ENCODE measurements at places on chromosomes 11 and 22. TPM values are rescaled to one million over a fixed set of nuclear protein-coding genes. Genes with fewer than 3 reads are reported as not detected.

DNA sequence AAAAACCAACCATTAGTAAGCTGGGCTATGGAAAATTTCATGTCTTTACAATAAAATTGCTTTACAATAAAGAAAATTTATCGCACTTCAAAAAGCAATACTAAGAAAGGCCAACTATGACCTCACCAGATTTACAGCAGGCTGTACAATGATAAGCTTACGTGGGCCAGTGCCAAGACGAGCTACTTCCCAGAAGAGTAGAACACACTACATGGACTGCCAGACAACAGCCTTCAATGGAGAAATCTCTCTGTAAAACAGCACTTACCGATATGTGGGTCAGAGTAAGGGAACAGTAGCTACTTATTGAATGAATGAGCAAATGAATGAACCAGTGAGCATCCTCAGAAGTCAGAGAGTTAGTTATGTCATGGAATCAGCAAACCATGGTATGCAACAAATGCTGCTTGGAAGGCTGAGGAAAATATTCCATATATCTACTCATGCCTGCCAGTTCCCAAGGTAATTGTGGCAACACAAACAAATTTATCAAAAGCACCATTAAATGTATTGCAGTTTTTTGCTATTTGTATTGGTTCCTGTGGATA lies 74.4 kb downstream of the SLC36A4 start:
- no peaks in the 10 kb centered on the region for H3K4me1 ChIP-seq
- DNase-seq = peak; percentile 55
- H3K36me3 ChIP-seq = no peaks in the 10 kb centered on the region
- H3K27me3 ChIP-seq = no peaks in the 10 kb centered on the region
- H3K27ac ChIP-seq = no peak overlapping the region

VPREB1 gene
- total RNA-seq = not detected

GRCh38 chr11:1744137-1744886 lies 6.1 kb downstream of the IFITM10 start:
- H3K36me3 ChIP-seq = no peaks in the 10 kb centered on the region
- peaks cover under 1% of the 10 kb centered on the region for H3K4me1 ChIP-seq
- peaks cover 3% of the 10 kb centered on the region for H3K27me3 ChIP-seq
- no peak overlapping the region for H3K4me3 ChIP-seq
- H3K27ac ChIP-seq = no peak overlapping the region

DNA sequence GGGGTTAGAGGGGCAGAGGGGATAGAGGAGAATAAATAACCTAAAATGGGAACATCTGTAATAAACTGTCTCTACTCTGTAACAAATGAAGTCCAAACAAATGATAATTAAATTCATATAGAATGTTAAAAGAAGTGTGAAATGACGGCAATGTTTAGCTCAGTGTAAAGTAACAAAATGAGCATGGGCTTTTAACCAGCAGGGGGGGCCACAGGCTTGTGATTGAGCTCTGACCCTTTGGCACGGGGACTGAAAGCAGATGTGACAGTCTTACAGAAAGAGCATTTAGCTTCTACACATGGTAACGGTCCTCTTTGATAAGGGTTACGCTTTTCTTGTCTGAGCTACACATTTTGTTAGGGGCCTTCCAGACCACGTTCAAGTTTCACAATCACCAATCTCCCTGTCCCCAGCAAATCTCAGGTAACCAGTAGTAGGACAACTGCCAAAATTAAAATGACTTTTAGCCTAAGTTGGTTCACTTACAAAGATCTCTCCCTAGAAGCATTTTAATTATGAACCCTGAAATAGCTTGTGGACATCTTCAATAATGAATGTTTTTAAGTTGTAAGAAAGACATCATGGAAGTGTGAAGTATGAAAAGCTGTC lies 262.5 kb downstream of the DCDC1 start:
- H3K36me3 ChIP-seq = no peaks in the 10 kb centered on the region
- H3K4me1 ChIP-seq = no peaks in the 10 kb centered on the region
- peak; percentile 18 for DNase-seq
- H3K27me3 ChIP-seq = no peaks in the 10 kb centered on the region

TPBGL gene
- not detected for total RNA-seq

DNA sequence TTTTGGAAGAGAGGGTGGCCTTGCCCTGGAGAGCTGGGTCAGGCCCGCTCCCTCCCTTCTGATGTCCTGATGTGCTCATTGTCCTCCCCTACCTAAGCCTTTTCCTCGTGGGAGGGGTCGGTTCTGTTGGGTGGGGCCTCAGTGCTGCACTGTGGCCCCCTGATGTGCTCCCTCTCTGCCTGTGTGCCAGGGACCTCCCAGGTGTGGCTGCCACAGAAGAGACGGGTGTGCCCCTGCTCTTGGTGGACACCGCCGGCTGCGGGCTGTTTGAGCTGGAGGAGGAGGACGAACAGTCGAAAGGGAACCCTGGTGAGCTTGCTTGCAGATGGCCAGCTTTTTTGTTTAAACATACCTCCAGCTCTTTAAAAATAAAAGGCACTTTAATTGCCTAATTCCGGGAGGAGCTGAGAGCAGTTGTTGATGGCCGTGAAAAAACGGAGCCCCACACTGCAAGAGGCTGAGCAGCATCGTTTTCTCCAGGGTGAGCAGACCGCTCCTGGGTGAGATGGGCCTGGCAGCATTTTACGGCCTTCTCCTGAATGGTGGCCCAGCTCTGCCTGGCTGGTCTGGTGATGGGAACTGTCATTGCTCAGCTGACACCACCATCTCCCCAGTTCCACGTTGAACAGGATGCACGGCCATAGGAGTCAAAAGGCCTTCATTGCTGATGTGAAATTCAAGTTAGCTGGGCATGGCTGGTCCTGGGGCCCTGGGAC lies 30.1 kb downstream of the IGHMBP2 start:
- DNase-seq = no peak
- no peak overlapping the region for H3K4me3 ChIP-seq
- H3K27me3 ChIP-seq = no peaks in the 10 kb centered on the region
- H3K27ac ChIP-seq = no peak overlapping the region
- no peaks in the 10 kb centered on the region for H3K4me1 ChIP-seq
- H3K36me3 ChIP-seq = no peaks in the 10 kb centered on the region

DNA sequence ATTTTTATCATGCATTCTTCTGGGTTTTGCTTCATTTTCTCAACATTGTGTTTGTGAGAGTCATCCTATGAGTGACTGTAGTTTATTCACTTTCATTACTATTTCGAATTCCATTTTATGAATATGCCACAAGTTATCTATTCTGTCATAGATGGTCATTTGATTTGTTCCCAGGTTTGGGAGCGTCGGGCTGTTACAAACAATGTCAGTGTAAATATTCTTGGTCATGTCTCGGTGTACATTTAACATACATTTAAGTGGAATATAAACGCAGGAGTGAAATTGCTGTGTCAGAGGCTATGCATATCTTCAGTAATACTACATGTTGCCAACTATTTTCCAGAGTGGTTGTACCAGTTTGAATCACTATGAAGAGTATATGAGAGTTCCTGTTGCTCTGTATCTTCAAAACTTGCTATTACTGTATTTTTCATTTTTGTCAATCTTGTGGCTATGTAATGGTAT lies 2.4 kb downstream of the TRIM44 start:
- H3K27ac ChIP-seq = no peak overlapping the region
- H3K27me3 ChIP-seq = no peaks in the 10 kb centered on the region
- no peaks in the 10 kb centered on the region for H3K36me3 ChIP-seq
- no peak overlapping the region for H3K4me3 ChIP-seq
- DNase-seq = no peak
- H3K4me1 ChIP-seq = peaks cover 18% of the 10 kb centered on the region

DNA sequence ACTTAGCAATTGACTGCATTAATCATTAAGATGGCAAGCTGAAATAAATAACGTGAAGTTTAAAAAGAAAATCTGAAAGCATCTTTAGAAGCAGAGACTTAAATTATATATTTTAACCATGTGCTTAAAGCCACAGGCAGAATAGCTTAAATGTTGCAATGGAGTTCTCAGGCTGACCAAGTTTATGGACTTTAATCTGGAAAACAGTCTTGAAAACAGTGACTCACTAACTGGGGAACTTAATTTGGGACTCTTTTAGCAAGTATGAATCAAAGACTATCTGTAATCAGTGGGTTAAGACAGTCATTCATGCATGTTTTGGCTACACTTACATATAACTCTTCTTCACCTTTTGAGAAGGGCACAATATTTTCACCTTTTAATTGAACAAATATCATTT lies 12.6 kb upstream of the GLYATL1 start:
- no peaks in the 10 kb centered on the region for H3K36me3 ChIP-seq
- H3K27me3 ChIP-seq = no peaks in the 10 kb centered on the region
- no peak overlapping the region for H3K27ac ChIP-seq
- DNase-seq = no peak
- no peaks in the 10 kb centered on the region for H3K4me1 ChIP-seq
- H3K4me3 ChIP-seq = no peak overlapping the region

EHF gene
- 94.9 TPM for total RNA-seq

OR52A1 gene
- not detected for total RNA-seq

CASP1 gene
- total RNA-seq = 94.0 TPM

- no peak overlapping the region for H3K4me3 ChIP-seq
- DNase-seq = peak; percentile 81
- no peak overlapping the region for H3K27ac ChIP-seq
- H3K27me3 ChIP-seq = no peaks in the 10 kb centered on the region
Observed at GRCh38 chr11:43327987-43328386, 16.2 kb downstream of the API5 start.

- no peaks in the 10 kb centered on the region for H3K27me3 ChIP-seq
- H3K4me3 ChIP-seq = no peak overlapping the region
- H3K4me1 ChIP-seq = no peaks in the 10 kb centered on the region
- no peak for DNase-seq
Observed at GRCh38 chr11:72940417-72940816, 126.2 kb downstream of the ATG16L2 start.

MMP1 gene
- total RNA-seq = 1.4 TPM

GRCh38 chr11:100955318-100955717 lies 174.3 kb downstream of the PGR start:
- no peak overlapping the region for H3K27ac ChIP-seq
- H3K36me3 ChIP-seq = no peaks in the 10 kb centered on the region
- no peak for DNase-seq
- H3K4me3 ChIP-seq = no peak overlapping the region
- H3K4me1 ChIP-seq = no peaks in the 10 kb centered on the region
- H3K27me3 ChIP-seq = no peaks in the 10 kb centered on the region

DNA sequence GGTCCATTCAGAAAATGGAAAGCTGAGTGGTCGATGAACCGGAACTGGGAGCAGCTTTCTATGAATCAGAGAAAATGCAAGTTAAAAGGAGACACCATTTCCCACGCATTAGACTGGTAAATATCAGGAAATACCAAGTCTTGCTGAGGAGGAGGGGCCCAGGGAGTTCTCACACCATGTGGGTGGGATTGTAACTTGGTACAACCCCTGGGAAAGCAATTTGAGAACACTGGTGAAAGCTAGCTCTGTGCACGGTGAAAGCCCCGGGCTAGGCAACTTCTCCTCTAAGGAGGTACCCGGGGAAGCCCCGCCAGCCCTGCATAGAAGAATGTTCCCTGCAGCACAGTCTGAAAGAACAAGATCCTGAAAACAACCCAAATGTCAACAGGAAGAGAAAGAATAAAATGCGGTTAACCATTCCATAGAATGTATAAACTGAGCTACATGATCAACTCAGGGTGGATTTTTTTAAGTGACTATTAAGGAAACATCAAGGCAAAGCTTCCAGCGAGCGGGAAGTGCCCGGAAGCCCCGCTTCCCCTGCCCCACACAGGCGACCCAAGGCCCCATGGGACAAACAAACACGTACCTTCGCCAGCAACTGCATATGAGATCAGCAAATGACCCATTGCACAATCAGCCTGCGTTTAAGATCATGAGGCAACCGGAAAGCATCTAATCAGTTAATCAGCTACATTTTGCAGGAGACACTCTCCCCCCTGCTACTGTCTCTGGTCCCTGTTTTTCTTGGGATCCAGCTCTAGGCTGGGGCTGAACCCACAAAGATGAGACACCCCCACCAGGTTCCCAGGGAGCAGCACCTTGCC lies 11.3 kb downstream of the SHANK2 start:
- no peak for DNase-seq
- no peak overlapping the region for H3K4me3 ChIP-seq
- H3K36me3 ChIP-seq = no peaks in the 10 kb centered on the region
- no peaks in the 10 kb centered on the region for H3K4me1 ChIP-seq
- H3K27ac ChIP-seq = peak overlapping the region; percentile 68
- H3K27me3 ChIP-seq = no peaks in the 10 kb centered on the region

PARVA gene
- total RNA-seq = 13.7 TPM

DNA sequence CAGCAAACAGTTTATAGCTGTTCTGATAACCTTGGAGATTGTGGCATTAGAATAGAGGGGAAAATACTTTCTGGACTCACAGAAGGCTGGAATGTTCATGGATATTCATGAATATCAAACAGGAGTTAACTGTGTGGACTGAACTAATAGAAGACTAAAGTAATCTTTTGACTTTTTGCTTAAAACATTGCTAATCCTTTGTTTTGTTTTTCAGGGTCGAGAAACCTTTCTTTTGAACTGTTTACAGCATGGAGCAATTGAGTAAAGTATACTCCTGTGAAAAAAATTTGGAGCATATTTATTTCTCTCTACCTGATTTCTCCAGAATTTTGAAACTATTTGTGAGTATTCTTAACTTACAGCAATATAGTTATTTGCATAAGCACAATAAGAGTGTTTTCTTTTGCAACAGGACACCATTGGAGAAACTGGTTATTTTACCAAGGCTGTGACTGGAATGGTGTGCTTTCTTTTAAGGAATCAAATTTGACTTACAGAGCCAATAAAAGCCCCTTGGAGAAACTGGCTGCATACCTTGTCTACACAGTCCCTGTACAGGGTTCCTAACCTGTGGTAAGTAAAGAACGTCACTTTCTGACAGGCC lies 821.6 kb downstream of the TBC1D22A start:
- DNase-seq = no peak
- no peak overlapping the region for H3K4me3 ChIP-seq
- H3K27me3 ChIP-seq = no peaks in the 10 kb centered on the region
- H3K27ac ChIP-seq = no peak overlapping the region
- no peaks in the 10 kb centered on the region for H3K36me3 ChIP-seq

ZNF74 gene
- 7.0 TPM for total RNA-seq

TRIM34 gene
- 6.7 TPM for total RNA-seq

GRCh38 chr11:121544956-121545355 lies 92.2 kb upstream of the SORL1-AS1 start:
- no peaks in the 10 kb centered on the region for H3K27me3 ChIP-seq
- DNase-seq = no peak
- no peaks in the 10 kb centered on the region for H3K4me1 ChIP-seq
- no peaks in the 10 kb centered on the region for H3K36me3 ChIP-seq
- H3K4me3 ChIP-seq = no peak overlapping the region

GRCh38 chr11:59186130-59186594 lies 14.2 kb downstream of the DTX4 start:
- no peaks in the 10 kb centered on the region for H3K36me3 ChIP-seq
- no peak overlapping the region for H3K4me3 ChIP-seq
- H3K4me1 ChIP-seq = peaks cover 78% of the 10 kb centered on the region
- no peaks in the 10 kb centered on the region for H3K27me3 ChIP-seq
- H3K27ac ChIP-seq = peak overlapping the region; percentile 80
- peak; percentile 82 for DNase-seq

- no peak overlapping the region for H3K4me3 ChIP-seq
- no peak for DNase-seq
- H3K27ac ChIP-seq = peak overlapping the region; percentile 67
- no peaks in the 10 kb centered on the region for H3K4me1 ChIP-seq
Observed at GRCh38 chr22:23036684-23037428, 33.5 kb upstream of the GNAZ start.

- no peak overlapping the region for H3K4me3 ChIP-seq
- H3K36me3 ChIP-seq = no peaks in the 10 kb centered on the region
- peak overlapping the region; percentile 88 for H3K27ac ChIP-seq
- no peaks in the 10 kb centered on the region for H3K4me1 ChIP-seq
- no peak for DNase-seq
Observed at GRCh38 chr22:31105282-31105929, 2.0 kb downstream of the SELENOM start.
